ENCODE measurements at places on chromosomes 7 and 10.
A peak's percentile ranks its signal among the peaks of the same experiment; 100 is the strongest.

DNA sequence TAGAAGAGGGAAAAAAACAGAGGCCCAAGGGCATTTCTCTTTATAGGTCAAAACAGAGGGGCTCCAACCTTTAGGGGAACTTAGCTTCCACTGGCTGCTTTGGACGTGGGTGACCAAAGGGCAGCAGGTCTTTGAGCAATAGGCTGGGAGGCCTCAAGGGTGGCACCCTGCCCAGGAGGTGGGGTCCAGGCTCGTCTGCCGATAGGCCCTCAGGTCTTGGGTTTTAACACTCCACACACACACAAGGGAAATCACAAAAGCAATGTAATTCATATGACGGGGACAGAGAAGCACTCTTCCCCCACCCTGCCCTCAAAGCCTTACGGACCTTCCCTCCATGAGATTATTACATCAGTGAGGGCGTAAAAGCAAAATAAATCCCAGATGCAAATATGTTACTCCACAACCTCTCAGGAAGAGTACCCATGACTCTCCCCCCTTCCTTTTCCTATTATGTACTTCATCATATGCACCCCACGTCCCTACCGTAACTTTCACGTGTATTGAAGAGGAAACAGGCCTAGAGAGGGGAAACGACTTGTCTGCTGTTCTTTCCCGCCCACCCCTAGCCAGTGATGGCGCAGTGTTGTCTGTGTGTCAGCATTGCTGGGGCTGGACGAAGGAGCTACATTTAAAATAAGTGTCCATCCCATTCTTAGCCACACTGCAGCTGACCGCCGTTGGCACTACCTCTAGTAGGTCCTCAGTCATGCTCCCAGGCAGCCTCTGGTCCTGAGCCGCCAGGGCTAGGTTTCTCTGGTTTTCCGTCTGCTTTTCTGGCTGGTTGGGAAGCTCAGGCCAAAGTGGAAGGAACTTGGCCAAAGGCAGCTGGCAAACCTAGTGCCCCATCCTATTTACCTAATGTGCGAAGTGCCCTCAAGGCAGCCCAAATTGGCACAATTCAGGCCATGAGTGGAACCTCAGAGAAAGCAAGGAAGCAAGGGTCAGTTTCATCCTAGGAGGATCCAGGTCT is 2.1 kb downstream of the PCBD1 start:
- DNase-seq, result no peak
- H3K4me1 ChIP-seq, result peaks cover 9% of the 10 kb centered on the region
- H3K4me3 ChIP-seq, result no peak overlapping the region
- H3K27me3 ChIP-seq, result no peaks in the 10 kb centered on the region
- H3K36me3 ChIP-seq, result peaks cover 11% of the 10 kb centered on the region

GRCh38 chr10:45432700-45433472 is 58.9 kb downstream of the ALOX5 start:
- no peaks in the 10 kb centered on the region for H3K36me3 ChIP-seq
- no peak for DNase-seq
- no peak overlapping the region for H3K4me3 ChIP-seq
- H3K27me3 ChIP-seq, result no peaks in the 10 kb centered on the region
- H3K27ac ChIP-seq, result no peak overlapping the region

- H3K36me3 ChIP-seq, result no peaks in the 10 kb centered on the region
- no peak overlapping the region for H3K27ac ChIP-seq
- peaks cover 2% of the 10 kb centered on the region for H3K27me3 ChIP-seq
- no peak for DNase-seq
- H3K4me3 ChIP-seq, result no peak overlapping the region
These were observed 25.3 kb upstream of the CUX1 start for GRCh38 chr7:101792051-101792681.

- no peak overlapping the region for H3K27ac ChIP-seq
- peak overlapping the region; percentile 86 for H3K4me3 ChIP-seq
- peaks cover 4% of the 10 kb centered on the region for H3K27me3 ChIP-seq
- H3K36me3 ChIP-seq, result peaks cover 1% of the 10 kb centered on the region
These were observed 2.3 kb upstream of the NRP1 start for GRCh38 chr10:33336582-33337325.

GRCh38 chr7:146414373-146414772 is 297.8 kb downstream of the CNTNAP2 start:
- no peaks in the 10 kb centered on the region for H3K27me3 ChIP-seq
- H3K4me1 ChIP-seq, result no peaks in the 10 kb centered on the region
- no peak for DNase-seq
- H3K27ac ChIP-seq, result no peak overlapping the region
- H3K4me3 ChIP-seq, result no peak overlapping the region
- no peaks in the 10 kb centered on the region for H3K36me3 ChIP-seq

DNA sequence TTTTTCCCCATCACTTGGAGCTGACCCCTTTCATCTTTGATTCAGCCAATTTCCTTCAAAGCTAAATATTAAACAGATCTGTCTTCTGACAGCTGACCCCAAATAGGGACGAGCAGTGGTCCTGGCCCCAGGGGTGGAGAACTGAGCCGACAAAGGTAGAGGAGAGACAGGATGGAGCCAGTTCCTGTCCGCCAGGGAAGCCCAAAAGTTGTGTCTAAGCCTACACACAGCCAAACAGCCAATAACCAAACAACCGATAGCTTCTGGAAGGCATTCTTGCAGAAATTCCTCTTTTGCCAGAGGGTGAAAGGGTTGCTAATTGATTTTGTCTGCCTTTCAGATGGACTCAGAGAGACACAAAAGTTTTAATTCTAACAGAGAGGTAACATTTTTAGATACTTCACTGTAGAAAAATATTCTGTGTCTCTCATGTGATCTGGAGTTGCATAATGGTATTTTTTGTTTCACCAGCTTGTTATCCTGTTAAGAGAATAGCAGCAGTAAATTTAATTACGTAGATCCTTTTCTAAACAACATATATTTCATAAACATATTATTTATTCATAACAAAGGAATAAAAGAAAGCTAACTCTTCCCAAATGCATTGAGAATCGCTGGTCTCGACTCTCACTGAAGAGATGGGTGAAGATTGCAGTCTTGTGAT is 161.7 kb upstream of the LYZL1 start:
- no peak overlapping the region for H3K4me3 ChIP-seq
- no peak for DNase-seq
- H3K4me1 ChIP-seq, result no peaks in the 10 kb centered on the region
- H3K36me3 ChIP-seq, result no peaks in the 10 kb centered on the region

DNA sequence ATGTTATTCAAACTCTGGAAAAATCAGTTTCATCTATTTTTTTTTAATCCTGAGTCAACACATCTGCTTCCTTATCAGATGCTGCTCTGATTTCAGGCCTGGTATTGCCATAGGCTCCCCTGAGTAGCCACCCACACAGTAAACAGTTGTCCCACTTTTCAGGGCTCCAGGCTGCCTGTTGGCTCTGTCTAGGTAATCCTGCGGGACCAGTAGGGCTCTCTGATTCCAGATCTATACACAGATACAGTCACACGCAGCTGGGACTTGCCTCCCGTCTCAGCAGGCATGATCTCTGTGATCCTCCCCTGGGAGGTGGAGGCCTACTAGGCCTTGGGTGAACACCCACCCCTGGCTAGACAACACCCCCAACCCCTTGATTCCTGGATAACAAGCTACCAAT is 206.1 kb downstream of the CREB5 start:
- H3K27me3 ChIP-seq, result no peaks in the 10 kb centered on the region
- H3K27ac ChIP-seq, result no peak overlapping the region
- no peaks in the 10 kb centered on the region for H3K4me1 ChIP-seq
- no peaks in the 10 kb centered on the region for H3K36me3 ChIP-seq
- H3K4me3 ChIP-seq, result no peak overlapping the region

GRCh38 chr10:100319707-100320402 is 10.2 kb downstream of the PKD2L1 start:
- H3K4me3 ChIP-seq, result no peak overlapping the region
- H3K36me3 ChIP-seq, result no peaks in the 10 kb centered on the region
- H3K27ac ChIP-seq, result no peak overlapping the region
- H3K27me3 ChIP-seq, result no peaks in the 10 kb centered on the region
- H3K4me1 ChIP-seq, result no peaks in the 10 kb centered on the region
- DNase-seq, result no peak

DNA sequence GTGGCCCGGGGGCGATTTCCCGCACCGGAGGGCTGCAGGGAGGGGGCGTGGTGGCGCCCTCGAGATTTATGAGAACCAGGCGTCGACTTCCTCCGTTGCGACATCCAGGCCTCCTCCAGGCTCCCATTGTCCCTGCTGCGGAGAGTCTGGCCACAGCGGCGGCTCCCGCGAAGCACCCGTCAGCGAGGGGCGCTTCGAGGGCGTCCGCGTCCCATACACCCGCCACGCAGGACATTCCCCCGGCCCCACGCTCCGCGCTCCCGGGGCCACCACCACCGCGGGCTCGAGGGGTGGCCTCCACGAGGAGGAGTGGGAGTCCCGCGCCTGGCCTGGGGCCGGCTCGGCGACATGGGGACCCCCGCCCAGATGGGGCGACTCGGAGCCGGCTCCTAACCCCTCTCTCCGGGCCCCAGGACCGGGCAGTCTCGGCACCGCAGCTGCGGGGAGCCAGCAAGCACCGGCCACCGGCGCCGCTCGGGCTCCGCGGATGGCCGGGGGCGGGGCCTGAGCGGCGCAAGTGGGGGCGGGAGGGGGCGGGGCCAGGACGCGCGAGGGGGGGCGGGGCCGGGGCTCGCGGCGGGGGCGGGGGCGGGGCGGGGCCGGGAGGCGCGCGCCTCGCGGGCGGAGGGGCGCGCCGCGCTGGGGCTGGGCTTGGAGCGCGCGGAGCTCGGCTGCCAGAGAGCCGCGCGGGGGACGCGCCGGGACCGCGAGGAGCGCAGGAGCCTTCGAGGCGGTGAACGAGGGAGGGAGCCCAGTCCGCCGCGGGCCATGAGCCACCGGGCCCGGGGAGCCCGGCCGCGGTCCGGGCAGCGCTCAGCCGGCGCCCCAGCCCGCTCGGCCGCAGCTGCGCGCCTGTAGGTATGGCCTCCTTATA is at the start of gene SH2B2:
SH2B2 (plus strand) TSS at position 632 of the 874 bp plus-strand sequence. CDS start 13,683 bp downstream, outside the sequence.
- H3K36me3 ChIP-seq, result no peaks in the 10 kb centered on the region
- peak; percentile 65 for DNase-seq
- peaks cover 26% of the 10 kb centered on the region for H3K4me1 ChIP-seq
- peak within 1 kb of the TSS; percentile 26 for H3K27ac ChIP-seq
- no peaks in the 10 kb centered on the region for H3K27me3 ChIP-seq

GRCh38 chr7:1384113-1384415 is 75.2 kb downstream of the MICALL2 start:
- no peak overlapping the region for H3K27ac ChIP-seq
- H3K4me3 ChIP-seq, result no peak overlapping the region
- no peak for DNase-seq
- H3K36me3 ChIP-seq, result no peaks in the 10 kb centered on the region
- H3K4me1 ChIP-seq, result no peaks in the 10 kb centered on the region
- no peaks in the 10 kb centered on the region for H3K27me3 ChIP-seq

Data from neuronal stem cell (in vitro differentiated cells).